ENCODE measurements at places on chromosomes 7 and 10.

DNA sequence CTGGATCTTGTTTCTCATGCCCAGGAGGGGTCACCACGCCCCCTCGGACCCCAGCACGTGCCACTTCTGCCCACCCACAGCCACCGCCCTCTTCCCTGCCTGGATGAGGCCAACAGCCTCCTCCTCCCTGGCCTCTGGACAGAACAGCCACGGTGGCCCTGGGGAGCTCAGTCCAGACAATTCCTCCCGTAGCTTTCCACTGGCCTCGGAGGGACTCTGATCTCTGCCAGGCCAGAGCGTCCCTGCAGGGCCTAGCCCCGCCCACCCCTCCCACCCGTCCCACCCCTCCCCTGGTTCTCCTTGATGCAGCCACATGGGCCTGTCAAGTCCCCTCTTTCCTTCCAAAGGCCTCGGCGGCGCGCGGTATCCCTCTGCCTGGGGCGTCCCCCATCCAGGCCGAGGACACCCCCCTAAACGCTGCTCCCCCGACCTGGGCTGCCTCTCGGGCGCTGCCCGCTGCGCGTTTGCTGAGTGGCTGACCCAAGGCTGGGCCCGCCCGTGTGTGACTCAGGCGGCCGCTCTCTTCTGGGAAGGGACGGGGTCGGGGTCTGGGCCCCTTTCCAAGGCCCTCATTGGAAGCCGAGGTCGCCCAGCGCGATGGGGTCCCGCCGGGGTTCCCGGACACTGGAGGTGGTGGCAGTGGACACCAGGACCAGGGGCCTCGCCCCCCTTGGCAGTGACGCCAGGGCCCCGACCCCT is 557 bp downstream of the TMEM120A start:
- peak; percentile 68 for DNase-seq

GRCh38 chr7:116653204-116653603 is 18.8 kb upstream of the MET start:
- DNase-seq = peak; percentile 41

DNA sequence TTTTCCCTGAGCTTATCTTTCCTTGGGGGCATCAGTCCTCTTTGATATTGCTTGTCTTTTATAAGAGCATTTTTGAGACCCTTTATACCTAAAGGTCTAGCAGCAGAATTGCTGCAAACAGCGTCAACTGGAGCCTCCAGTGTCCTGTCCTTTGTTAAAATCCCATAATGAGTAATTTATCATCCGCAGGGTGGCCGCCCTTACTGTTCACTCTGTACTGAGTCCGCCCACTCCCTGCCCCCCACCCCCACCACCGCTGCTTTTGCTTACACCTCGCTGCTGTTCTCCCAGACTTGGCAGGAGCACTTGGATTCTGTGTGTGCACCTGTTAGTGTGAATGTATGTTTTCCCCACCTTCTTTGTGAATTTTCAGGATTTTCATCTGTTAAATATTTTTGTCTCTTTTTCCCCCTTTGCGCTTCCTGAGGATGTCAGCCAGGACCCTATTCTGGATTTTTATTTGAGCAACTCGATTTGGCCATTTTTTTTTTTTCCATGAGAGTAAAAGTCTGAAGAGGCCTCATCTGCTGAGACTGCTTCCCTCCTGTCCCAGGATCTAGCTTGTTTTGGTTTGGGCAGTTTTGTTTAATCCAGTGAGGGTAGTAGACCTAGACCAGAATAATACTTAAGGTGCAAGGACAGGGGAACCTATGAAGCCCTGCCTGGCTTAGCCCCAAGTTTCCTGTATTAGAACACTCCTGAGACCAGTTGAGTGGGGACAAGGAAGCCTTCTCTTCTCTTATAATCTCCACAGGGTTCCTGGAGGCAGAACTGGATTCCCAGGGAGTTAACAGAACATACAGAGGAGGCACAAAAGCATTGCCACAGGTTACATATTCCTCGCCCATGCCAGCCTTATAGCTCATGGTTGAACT is 8.2 kb downstream of the AGFG2 start:
- DNase-seq = no peak

- no peak for DNase-seq
Observed at GRCh38 chr7:55887821-55888247, 578 bp downstream of the ZNF713 start.

GRCh38 chr7:139902436-139903102 is 73.5 kb downstream of the TBXAS1 start:
- DNase-seq = no peak

GRCh38 chr10:42476101-42476500 is 162.3 kb downstream of the ZNF33B start:
- no peak for DNase-seq

DNA sequence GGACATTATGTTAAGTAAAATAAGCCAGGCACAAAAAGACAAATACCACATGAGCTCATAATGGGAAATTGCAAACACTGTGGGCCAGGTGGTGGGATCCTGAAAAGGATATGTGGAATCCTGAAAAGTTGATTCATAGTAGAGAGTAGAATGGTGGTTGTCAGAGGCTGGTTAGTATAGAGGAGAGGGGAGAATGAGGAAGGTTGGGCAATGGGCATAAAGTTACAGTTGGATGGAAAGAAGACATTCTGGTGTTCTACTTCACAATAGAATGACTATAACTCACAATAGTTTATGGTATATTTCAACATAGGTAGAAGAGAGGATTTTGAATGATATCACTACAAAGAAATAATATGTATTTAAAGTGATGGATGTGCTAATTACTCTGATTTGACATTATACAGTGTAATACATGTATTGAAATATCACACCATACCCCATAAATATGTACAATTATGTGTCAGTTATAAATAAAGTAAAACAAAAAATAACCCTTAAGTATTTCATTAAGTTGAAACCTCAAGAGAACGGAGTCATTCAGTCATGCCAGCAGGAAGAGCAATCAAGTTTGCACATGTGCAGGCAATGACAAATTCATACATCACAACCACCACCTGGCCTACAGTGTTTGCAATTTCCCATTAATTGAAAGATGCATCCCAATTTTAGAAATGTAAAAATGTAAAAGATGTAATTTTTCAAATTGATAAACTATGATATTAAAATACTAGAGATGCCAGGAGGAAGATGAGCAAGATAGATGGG is 156.7 kb downstream of the MAGI2 start:
- DNase-seq = no peak

- DNase-seq = no peak
Observed at GRCh38 chr7:30112103-30112713, 22.6 kb upstream of the MTURN start.

GRCh38 chr10:72649291-72649690 is 23.4 kb upstream of the MICU1 start:
- no peak for DNase-seq

GRCh38 chr10:17075533-17076359 is 53.9 kb downstream of the CUBN start:
- DNase-seq = no peak

DNA sequence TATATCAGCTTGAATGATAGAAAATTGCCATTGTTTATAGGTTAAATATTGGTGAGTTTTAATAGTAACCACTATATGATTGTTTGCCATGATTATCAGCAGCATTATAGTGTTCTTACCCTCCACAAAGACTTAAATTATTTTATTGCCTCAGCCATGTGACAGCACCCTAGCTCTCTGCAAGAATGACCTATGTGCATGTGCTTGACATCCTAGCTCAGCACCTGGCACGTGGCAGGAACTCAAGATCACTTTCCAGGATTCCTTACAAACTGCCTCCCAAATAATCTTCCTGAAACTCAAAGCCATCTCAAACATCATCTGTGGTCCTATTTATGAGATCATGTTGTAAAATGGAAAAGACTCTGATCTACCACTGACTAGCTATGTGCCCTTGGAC is 68.1 kb upstream of the ANKRD30A start:
- no peak for DNase-seq

DNA sequence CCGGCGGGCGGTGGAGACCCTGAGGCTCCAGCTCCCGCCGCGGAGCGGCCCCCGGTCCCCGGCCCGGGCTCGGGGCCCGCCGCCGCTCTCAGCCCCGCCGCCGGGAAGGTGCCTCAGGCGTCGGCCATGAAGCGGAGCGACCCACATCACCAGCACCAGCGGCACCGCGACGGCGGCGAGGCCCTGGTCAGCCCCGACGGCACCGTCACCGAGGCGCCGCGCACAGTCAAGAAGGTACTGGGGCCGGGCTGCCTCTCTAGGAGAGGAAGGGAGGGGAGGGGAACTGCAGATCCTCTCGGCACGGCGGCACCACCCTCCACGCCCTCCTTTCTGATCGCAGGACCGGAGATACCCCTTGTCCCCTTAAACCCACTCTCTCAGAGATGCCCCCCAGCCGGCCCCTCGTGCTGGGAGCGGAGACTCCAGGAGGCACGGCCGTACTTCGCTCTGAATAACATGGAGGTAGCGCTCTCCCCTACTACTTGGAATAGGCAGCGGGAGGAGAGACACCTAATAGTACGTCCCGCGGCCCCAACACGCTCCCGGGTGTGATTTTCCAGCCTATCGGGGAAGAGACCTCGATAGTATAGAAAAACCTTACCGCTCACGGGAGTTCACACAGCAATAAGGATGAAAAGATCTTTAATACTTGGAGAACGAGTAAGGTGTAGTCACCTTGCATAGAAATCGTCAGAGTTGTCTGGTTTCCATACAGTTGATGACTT is 538 bp downstream of the AHCYL2 start:
- no peak for DNase-seq

GRCh38 chr10:10490581-10490980 is 527.1 kb upstream of the CELF2 start:
- no peak for DNase-seq

DNA sequence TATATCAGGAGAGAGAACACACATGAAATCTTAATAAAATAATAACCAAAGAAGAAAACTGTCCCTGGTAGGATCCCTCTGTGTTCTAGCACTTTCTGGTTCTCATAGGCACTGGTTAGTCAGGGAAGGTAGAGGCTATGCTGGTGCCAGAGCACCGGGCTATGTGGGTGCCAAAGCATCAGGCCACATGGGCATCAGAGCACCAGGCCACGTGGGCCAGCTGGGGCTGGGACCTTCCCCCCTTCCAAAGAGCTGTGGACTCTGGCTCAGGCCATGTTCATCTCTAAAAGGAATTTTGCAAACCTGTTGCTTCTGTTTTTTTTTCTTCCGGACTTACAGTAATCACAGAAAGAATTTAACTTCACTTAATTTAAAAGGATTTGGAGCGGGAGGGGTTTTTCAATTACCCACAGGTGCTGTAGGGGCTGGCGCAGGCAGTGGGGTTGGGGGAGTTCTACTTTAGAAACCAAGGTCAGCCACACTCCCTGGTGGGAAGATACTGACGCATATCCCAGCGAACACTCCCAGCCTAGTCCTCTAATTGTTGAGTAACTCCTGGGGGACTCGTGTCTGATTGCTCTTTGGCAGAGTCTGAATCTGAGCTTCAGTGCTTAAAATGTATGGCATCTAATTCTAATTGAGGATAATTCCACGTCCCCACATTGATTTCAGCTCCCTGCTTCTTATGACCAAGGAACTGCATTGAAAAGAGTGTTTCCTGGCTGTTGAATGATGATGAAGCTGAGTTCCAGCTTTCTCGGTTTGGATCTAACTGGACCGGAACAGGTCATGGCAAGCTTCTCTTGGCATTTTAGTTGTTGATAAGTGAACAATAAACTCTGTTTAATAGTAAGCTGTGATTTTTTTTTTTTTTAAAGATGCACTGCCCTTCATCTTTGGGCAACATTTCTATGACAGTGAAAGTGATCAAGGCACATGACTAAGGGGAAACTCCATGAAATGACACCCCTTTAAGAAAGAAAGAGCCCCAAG is 110.7 kb upstream of the FZD8 start:
- no peak for DNase-seq

- no peak for DNase-seq
Observed at GRCh38 chr10:1154531-1155295, 98.5 kb downstream of the WDR37 start.

DNA sequence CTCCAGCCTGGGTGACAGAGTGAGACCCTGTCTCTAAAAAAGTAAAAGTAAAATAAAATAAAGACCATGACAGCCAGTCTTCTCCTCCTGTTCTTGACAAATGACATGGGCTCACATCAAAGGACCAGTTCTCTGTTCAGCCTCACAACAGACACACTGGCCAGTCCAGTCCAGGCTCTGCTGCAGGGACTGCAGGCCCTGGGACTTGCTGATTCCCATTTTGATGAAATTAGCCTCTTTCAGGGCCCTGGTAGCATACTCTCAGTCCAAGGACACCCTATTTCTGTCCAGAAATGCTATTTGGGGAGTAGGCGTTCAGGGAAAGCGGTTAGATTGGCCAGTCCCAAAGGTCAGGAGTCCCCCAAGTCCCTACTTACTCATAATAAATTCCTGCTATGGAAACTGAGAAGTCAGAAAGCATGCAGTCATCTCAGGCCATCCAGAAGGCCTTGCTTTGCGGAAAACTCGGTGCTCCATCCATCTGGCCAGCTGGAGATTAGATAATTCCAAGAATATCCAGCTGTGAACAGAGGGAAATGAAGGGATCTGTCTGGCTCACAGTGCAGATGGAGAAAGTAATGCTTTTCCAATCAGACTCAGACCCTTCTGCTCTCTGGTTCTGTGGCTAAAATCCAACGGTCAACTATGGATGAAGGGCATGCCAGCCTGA is 74.4 kb downstream of the RAB11FIP2 start:
- no peak for DNase-seq

GRCh38 chr7:45384499-45384898 is 189.7 kb upstream of the ADCY1 start:
- DNase-seq = no peak

DNA sequence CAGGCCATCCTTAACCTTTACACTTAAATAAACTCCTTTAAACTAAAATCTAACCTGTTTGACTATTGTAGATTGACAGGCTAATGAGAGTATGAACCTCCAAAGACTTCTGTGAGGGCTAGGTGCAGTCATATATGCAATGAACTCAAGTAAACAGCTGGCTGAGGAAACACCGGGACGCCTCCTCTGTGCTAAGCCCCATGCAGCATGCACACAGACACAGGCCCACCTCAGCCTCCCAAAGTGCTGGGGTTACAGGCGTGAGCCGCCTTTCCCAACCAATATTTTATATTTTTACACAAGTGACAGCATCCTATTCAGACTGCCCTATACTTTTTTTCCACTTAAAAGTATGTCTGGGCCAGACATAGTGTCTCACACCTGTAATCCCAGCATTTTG is 1.5 kb upstream of the FXYD4 start:
- DNase-seq = no peak

- DNase-seq = no peak
Observed at GRCh38 chr7:73742753-73743641, 4.4 kb upstream of the ABHD11 start.

- peak; percentile 83 for DNase-seq
Observed at GRCh38 chr10:24483701-24484100, 240.0 kb downstream of the ARHGAP21 start.

- no peak for DNase-seq
Observed at GRCh38 chr7:363626-364025, 73.7 kb downstream of the FOXL3 start.

DNA sequence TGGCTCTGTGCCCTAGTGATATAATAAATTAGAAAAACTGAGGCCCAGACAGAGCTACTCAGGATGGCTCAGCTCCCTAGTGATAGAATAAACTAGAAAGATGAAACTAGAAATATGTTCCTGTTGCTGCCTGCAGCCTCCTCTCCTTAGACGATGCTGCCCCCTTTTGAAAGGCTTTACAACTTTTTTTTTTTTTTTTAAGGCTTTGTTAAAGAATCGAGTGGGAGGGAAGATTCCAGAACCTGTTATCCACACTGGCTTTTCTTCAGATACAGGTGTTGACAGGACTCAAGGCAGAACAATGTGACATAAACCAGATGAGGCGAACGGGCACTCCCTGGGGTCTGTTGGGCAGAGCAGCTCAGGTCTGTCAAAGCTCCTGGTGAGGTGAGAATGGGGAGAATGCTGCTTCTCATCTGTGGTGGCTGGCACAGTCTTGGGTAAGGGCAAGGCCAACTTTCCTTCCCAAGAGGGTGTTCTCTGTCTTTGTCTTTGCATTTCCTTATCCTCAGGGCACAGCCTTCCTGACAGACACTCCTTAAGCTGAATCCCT is 175.1 kb downstream of the COBL start:
- no peak for DNase-seq
